Islet precursor cell (in vitro differentiated cells): ENCODE measurements at places on chromosomes 12 and 14.

DNA sequence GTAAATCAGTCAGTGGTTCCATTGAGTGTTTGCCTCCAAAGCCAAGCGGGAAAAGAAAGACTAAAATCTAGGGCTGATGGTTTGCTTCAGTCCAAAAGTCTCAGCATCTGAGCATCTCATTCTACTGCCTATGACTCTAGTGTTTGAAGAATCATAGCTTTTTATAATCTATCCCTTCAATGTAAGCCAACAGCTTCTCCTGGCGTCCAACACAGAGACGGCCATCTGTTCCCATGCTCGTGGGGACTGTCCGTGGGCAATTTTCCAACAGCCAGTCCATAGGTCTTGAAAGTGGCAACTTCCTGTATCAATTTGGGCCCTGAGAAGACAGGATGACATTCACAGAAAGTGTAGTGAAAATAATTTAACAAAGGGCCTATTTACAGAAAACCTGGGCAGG, 544.4 kb upstream of the TMEM132C start:
- DNase-seq = no peak

DNA sequence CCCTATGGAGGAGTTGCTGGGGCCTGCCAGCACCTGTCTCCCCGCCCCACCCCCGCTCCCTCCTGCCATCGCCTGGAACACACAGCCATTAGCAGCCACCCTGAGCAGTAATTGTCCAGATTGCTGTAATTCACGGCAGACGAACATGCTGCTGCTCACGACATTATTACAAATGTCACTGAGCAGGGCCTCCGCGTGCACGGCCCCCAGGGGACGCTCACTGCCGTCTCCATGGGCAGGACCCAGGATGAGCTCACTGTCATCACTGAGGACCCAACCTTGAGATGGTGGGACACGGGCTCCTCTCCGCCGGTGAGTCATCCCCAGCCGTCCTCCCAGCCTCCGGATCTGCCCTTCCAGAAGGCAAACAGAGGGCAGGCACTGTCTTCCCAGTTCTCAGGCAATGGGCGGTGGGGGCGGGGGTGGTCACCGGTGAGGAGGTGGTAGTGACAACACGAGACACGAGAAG, 100.4 kb downstream of the RFLNA start:
- peak; percentile 78 for DNase-seq

DNA sequence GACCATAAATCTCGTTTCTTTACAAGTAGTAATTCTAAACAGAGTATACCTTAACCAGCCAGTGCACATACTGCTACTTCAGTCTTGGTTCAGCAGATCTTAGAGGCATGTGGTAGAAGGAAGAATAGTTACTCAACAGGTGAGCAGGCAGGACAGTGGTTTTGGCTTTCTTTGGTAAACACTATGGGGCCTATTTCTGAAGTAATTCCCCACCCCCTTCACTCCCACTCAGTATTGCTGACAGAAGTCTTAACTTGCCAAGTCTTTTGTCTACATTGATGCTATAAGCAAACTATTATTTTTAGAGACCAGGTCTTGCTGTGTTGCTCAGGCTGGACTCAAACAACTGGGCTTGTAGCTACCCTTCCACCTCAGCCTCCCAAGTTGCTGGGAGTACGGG, 68.5 kb downstream of the FBXO34 start:
- DNase-seq = no peak

DNA sequence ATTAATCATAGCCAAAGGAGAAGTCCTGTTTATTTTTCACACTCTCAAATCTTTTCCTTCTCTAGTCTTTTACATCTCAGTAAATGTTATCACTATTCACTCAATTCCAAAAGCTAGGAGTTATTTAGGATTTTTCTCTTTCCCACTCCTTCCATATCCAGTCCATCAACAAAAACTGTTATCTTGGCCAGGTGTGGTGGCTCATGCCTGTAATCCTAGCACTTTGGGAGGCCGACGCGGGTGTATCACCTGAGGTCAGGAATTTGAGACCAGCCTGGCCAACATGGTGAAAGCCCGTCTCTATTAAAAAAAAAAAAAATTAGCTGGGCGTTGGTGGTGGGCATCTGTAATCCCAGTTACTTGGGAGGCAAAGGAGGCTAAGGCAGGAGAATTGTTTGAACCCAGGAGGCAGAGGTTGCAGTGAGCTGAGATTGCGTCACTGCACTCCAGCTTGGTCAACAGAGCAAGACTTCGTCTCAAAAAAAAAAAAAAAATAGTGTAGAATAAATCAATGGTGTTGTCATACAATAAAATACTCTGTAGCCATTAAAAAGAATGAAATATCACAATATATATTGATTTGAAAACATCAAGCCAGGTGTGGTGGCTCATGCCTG, 46.6 kb upstream of the FOXJ2 start:
- no peak for DNase-seq

GRCh38 chr12:11687528-11687927, 38.1 kb downstream of the ETV6 start:
- no peak for DNase-seq

DNA sequence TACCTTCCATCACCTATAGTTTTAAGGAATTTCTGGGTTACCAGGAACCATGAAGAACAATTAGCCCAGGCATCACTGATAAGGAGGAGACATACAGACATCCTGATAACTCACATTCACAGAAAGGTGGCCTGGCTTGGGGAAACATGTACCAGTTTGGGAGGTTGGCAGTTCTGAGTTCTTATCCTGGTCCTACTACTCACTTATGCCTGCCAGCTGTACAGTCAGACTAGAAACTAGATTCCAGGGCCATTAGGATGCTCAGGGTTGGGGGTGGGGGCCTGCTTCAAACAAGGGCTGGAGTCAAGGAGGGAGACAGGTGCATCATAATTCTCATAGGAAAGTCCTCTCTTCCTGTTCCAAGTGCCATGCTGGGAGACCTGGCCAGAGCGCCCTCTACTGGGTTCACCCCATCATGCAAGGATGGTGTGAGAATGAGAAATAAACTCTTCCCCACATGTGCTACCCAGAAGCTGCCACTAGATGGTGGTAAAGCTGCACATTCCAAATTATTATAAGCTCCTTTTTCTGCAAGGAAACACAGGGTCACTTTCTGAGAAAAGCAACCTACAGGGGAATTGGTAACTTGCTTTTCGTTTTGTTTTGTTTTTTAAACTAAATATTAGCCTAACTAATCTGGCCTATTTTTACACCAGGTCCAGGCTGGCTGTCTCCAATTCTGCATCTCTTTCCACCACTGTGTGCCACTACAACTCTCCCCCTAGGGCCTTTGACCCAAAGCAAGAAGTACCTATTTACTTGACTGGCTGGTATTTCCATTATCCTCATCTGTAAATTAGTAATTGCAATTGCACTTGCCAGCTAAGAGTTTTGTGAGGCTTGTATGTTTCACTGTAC, 14.5 kb downstream of the OAS2 start:
- DNase-seq = peak; percentile 73

DNA sequence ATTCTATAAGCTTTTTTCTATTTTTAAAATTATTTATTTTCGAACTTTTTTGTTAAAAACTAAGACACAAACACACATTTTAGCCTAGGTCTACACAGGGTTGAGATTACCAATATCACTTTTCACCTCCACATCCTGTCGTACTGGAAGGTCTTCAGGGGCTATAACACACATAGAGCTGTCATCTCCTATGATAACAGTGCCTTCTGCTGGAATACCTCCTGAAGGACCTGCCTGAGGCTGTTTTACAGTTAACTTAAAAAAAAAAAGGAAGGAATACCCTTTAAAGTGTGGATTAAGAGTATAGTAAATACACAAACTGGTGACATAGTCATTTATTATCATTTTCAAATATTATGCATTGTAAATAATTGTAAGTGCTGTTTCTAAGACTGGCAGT, 43.0 kb downstream of the RASSF8 start:
- DNase-seq = no peak

DNA sequence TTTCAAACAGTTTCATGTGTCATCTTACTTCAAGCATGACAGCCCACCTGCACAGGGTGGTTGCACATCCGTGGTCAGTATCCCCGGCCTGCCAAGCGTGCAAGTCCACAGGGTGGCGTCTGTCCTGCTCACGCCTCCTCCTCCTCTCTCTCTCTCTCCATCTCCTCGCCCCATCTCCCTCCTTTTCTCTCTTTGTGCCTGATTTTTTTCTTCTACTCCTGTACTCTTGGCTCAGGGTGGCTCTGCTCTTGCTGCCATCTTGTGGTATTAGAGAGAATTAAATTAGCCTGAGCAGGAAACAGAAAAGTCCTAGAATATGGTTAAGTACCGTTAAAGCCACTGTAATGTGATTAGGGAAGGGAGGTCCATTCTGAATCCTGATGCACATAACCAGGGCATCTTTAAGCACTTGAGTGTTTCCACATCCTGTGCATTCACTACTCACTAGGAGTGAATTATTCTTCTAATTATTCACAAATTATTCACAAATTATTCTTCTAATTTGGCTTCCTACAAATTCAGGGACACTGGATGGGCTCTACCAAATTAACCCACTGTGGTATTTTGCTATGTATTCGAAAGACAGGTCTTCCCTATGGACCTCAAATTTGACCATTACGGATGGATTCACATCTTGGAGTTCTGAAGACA, 25.5 kb upstream of the DTX1 start:
- peak; percentile 87 for DNase-seq

DNA sequence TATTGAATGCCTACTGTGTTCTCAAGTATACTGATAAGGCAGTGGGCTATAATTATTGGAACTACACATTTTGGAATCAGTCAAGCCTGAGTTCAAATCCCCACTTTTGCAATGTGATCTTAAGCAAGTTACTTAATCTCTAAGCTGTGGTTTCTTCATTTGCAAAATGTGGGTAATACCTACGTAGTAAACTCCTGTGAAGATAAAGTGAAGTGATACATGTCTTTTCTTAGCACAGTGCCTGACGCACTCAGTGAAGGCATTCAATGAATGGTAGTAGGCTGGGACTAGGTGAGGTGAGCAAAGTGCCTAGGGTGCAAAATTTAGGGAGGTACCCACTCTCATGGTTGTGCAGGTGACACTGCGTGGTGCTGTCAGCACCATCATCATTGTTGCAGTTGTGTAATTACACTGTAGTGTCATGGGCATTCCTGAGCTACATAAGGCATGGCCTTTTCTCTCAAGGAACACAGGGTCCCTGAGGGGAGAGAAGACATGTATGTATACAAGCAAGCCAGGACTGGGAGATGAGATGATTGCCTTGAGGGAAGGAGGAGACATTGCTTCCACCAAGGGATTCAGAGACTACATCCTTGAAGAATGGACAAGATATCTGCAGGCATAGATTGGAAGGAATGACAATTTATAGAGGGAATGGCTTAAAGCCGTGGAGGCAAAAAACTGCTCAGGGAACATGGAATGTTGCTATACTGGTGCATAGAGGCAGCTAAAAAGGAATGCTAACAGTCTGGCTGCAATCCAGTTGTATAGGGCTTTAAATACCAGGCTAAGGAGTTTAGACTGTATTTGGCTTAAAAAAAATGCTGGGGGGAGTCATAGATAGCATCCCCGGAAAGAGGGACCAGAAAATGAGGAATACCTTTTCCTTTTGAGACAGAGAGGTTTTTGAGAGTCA, 129.2 kb upstream of the ARHGAP5 start:
- DNase-seq = peak; percentile 66

GRCh38 chr12:112852810-112853209, 54.0 kb upstream of the OAS1 start:
- DNase-seq = no peak

- DNase-seq = no peak
These were observed 38.4 kb downstream of the AKAP6 start for GRCh38 chr14:32367516-32367915.

GRCh38 chr14:52091928-52092327, 23.1 kb upstream of the NID2 start:
- DNase-seq = no peak

GRCh38 chr12:16300736-16301135, 23.3 kb upstream of the SLC15A5 start:
- no peak for DNase-seq
